ENCODE measurements at places on chromosomes 13 and 19.
A peak's percentile ranks its signal among the peaks of the same experiment; 100 is the strongest.

DNA sequence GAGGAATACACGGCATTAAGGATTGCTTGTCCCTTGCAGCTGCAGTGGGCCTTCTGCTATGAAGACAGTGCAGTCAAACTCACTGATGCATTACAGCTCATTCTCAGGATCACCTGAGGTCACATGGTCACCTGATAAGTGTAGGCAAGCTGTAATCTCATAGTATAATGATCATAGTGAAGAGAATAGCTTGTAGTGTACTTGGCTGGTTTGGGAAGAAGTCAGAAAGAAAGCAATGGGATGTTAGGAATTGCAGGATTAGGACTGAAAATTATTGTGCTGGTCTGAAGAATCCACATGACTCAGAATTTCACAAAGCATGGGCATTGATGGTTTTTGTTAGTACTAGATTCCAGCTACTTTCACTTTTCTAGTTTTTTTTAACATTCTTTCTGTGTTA lies 76.7 kb downstream of the MBNL2 start:
- no peak for DNase-seq

DNA sequence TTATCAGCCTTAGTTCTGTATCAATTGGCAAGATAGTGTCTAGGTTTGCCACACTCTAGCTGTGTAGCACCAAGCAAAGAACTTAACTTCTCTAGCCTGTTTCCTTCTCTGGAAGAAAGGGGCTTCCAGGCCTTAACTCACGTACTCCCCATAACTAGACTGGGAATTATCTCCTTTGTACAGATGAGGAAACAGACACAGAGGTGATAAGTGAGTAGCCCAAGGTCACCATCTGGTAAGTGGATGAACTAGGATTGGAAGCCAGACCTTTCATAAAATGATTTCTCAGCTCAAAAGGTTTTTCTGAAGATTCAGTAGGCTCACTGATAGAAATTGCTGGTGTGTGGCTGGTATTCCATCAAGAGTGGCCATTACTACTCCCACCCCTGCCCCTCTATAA lies 3.1 kb downstream of the ZNF428 start:
- DNase-seq = no peak

GRCh38 chr19:10533646-10534386 lies 9.9 kb upstream of the ATG4D start:
- DNase-seq = peak; percentile 12

GRCh38 chr19:34232566-34233481 lies 21.5 kb upstream of the GARRE1 start:
- peak; percentile 72 for DNase-seq

- DNase-seq = no peak
Observed at GRCh38 chr13:114151565-114152284, 19.3 kb upstream of the RASA3 start.

DNA sequence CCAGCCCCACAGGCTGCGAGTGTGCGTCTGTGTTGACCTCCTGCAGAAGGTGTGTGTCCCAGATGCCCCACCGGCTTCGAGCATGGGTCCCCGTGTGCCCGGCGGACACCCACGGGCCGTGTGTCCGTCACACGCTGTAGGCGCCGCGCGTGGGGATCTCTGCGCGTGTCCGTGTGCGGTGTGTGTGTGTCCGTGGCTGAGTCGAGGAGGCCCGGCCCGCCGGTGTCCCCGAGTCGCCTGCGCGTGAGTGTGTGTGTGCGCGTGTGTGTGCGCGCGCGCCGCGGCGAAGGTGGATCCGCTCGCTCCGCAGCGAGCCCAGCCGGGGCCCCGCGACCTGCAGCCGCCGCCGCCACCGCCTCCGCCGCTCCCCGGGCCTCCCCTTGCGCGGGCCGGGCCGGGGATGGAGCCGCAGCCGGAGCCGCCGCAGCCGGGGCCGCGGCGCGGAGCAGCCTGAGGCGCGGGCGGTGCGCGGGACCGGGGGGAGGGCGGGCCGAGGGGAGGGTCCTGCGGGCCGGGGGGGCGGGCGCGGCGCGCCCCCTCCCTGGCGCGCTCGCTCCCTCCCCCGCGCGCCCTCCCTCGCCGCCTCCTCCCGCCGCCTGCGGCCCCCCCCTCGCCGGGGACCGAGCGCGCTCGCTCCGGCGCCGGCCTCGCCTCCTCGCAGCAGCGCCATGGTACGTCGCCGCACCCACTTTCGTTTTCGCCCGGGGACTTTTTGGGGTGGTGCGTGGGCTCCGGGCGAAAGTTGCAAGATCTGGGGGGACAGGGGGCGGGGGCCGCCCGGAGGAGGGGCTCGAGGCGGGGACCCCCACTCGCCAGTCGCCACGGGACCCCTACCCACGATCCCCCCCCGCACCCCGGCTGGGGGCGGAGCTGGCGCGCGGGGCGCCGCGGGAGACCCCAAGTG lies 7.1 kb upstream of the NFIC start:
- no peak for DNase-seq

Data from skeletal muscle cell (primary cell).